ENCODE measurements at places on chromosomes 1 and 21.

GRCh38 chr1:21154717-21155116 is 22.0 kb downstream of the EIF4G3 start:
- no peak for DNase-seq

DNA sequence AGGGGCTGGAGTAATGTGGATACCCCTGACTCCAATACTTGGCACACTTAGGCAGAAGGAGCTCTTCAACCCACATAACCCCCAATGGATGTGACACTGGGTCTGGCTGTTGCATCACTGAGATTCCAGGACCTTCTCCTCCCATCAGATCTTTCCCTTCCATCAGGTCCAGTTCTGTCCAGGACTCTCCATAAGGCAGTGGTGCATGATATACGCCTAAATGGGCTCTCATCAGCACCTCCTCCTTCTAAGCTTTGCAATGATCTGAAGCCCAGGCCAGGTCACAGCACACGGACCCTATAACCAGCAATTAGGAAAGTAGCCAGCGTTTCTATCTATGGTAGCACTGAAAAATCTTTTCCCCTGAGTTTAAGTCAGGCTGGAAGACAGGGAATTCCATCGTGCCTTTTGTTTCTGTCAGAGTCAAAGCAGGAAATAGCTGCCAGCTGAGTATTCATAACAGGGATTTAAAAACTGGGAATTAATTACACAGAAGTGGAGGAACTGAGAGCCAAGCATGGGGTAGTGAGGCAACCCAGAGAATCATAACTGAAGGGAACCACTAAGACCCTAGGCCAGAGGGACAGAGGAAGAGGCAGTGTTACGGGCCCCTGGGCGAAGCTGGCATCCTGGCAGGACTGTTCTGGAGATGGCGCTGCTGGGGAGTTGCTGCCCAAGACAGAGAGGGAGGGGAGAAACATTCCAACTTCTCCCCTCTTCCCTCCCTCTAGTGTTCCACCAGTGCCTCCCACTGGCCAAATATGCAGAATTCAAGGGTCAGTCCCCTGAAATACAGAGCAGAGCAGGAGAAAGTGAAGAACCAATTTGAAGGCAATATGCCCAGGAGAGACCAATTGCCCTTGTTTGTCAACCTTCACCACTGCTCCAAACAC is 37.5 kb upstream of the HOOK1 start:
- no peak for DNase-seq

DNA sequence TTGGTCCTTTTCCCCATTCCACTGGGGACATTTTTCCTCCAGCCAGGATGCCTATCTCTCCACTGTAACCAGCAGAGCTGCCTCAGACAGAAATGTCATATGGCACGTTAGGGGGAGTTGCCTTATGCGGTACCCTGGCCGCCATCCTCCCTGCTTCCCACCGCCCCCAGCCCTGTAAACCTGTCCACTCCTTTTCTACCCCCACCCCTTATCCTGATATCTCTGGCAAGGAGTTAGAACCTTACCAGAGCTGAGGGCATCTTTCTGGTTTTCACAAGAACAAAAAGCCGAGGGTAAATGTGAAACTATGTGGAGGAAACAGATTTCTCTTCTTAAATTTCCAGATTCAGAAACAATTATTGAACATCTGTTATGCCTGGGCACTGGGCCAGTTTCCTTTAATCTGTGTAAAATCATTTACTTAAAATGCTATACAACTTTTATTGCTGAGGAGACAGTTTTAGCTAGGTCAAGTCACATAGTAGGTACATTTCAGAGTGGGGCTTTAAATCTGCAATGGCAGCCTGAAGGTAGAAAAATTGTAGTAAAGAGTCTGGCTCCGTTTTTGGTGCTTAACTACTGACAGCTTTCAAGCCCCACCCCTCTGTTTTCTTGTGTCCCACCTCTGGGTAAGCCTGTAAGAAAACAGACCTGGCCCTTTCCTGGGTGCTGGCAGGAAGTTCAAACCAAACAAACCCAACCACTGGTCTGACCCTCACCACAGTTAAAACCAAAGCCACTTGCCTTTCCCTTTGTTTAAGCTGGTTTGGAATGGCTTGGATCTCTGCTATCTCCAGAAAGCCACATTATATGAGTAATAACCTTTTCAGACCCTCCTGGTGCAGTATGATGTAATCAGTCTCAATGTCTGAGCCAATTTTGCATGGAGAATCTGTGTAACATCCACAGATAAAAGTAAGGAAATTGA is 319.0 kb downstream of the HHAT start:
- DNase-seq = peak; percentile 21

GRCh38 chr1:45883658-45884057 is 80.2 kb downstream of the MAST2 start:
- no peak for DNase-seq

GRCh38 chr1:107487506-107487905 is 346.7 kb downstream of the NTNG1 start:
- DNase-seq = no peak

DNA sequence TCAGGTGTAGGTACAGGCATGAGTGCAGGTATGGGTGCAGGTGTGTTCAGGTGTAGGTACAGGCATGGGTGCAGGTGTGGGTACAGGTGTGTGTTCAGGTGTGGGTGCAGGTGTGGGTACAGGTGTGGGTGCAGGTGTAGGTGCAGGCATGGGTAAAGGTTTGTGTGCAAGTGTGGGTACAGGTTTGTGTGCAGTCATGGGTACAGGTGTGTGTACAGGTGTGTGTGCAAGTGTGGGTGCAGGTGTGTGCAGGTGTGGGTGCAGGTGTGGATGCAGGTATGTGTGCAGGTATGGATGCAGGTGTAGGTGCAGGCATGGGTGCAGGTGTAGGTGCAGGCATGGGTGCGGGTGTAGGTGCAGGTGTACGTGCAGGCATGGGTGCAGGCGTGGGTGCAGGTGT is 79.4 kb upstream of the ACTL8 start:
- DNase-seq = no peak

DNA sequence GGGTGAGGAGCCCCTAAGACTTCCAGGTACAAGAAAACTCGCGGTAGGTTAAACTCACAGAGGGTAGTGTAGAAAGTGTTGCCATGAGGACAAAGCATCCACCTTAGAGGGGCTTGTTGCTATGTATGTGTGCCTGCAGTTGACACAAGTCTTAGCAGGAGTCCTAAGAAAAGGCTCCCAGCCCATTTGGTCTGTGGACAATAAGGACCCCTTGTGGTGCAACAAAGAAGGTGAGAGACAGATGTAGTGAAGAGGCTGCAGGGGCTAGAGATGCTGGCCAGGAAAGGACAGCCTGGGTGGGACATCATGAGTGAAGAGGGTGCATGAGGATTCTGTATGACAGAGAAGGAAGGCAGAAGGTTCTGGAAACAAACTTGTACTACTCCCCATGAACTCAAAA is 36.3 kb upstream of the IL10 start:
- DNase-seq = peak; percentile 74

DNA sequence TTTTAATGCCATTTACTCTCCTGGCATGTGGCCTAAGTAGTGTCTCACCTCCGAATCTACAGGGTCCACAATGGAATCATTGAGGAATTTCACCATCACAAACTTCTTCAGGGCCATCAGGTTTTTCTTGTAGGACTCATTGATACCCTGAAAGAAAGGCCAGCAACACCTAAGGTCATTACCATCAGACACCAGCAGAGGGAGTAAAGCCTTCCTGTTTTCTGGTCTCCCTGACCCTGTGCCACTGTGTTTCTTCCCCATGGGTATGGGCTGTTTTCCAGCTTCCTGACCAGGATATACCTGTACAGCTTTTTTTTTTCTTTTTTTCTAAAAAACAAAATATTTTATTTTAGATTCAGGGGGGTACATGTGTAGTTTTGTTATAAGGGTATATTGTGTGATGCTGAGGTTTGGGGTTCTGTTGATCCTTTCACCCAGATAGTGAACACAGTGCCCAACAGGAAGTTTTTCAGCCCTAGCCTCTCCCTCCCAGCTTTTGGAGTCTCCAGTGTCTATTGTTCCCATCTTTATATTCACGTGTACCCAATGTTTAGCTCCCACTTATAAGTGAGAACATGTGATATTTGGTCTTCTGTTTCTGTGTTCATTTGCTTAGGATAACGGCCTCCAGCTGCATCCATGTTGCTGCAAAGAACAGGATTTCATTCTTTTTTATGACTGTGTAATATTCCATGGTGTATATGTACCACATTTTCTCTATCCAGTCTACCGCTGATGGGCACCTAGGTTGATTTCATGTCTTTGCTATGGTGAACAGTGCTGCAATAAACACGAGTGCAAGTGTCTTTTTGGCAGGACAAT is 18.3 kb downstream of the PPT1 start:
- DNase-seq = peak; percentile 72

DNA sequence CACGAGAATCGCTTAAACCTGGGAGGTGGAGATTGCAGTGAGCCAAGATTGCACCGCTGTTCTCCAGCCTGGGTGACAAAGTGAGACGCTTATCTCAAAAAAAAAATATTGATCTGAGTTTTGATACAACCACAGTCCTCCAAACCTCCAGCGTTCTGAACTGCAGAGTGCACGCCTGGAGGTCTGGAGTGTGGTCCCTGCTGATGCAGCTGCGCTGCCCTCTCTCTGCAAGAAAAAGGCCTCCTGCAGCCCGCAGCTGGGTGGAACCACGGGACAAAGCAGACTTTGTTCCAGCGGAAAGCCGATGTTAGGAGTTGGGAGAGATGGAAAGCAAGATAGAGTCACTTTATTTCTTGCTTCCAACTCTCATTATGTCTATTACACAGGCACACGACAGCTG is 144.9 kb upstream of the SOD1 start:
- DNase-seq = no peak

DNA sequence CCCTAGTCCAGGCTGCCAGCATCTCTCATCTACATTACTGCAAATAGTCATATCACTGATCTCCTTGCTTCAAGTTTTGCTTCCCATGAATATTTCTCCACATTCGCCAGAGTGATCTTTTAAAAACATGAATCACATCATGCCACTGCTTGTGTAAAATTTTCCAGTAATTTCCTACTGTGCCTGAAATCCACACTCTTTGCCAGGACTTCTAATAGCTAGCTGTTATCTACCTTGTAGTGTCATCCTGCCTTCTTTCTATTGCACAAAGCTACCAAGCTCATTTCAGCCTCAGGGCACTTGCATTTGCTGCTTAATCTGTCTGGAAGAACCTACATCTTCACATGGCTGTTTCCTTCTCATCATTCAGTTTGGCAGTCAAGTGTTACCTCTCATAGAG is 33.9 kb upstream of the ZNF362 start:
- DNase-seq = no peak

- DNase-seq = no peak
Observed at GRCh38 chr1:44733365-44733764, 2.4 kb upstream of the RNU5D-1 start.

DNA sequence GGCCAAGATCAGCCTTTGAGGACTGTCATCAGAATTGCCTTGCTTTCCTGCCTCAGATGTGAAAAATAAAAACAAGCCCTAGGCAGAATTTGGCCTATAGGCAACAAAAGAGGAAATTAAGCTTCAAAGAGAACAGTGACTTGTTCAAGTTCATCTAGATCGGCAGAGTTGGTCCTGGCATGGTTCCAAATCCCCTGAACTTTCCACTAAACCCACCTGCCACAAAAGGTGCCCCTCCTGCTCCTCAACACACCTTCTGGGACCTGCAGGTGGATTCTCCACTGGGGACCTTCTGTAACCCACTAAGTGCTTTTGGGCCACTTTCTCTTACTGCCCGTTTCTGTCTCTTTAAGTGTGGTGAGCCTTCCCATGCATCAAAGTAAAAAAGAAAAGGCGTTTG is 42.5 kb upstream of the LRRN2 start:
- no peak for DNase-seq

GRCh38 chr1:180966744-180967536 is 54.2 kb downstream of the KIAA1614 start:
- no peak for DNase-seq

All from activated CD4-positive, alpha-beta T cell treated with anti-CD3 and anti-CD28 coated beads, Interleukin-2, amount 10 ng/mL, durations not matched to agents 7 days and 5 days (primary cell).